ENCODE measurements at places on chromosomes 16 and 17.

- no peak for DNase-seq
Observed at GRCh38 chr16:4651827-4652226, 27.2 kb downstream of the MGRN1 start.

DNA sequence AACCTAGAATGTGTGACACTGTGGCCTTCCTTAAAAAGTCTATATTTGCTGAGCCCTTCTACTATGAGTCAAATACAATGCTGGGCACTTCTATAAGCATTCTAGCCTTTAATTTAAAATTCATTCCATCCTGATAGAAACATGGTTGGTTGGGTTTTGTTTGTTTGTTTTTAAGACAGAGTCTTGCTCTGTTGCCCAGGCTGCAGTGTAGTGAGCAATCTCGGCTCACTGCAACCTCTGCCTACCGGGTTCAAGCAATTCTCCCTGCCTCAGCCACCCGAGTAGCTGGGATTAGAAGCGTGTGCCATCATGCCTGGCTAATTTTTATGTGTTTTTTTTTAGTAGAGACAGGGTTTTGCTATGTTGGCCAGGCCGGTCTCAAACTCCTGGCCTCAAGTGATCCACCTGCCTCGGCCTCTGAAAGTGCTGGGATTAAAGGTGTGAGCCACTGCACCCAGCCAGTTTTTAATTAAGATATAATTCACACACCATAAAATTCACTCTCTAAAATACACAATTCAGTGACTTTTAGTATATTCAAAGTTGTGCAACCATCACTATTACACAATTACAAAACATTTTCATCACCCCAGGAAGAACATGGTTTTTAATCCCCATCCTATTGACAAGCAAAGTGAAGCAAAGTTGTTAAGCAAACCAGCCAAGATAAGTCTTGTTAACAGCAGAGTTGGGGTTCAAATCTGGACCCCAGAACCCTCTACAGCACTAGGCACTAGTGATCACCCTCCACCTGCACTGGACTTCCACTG is 42.8 kb downstream of the CMTM4 start:
- no peak for DNase-seq

GRCh38 chr16:56469748-56470147 is 18.4 kb downstream of the OGFOD1 start:
- no peak for DNase-seq

DNA sequence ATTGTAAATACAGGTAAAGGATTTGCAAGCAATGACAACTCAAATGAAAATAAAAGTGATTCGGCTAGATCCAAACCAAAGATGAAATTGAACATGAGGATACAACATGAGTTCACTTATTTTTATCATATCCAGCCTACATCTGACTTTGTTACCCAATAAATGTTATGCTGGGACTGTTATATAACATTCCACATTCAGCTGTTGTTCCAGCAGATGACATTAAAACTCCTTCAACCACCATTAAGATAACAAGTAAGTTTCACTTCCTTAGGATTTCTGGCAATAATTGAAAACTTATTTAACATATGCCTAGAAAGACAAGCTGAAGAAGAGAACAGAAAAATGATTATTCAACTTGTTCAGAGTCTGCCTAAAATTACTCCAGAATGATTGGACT is 729.4 kb downstream of the CDH11 start:
- DNase-seq, result no peak

GRCh38 chr16:66621973-66622372 is 17.5 kb downstream of the CMTM3 start:
- DNase-seq, result no peak

DNA sequence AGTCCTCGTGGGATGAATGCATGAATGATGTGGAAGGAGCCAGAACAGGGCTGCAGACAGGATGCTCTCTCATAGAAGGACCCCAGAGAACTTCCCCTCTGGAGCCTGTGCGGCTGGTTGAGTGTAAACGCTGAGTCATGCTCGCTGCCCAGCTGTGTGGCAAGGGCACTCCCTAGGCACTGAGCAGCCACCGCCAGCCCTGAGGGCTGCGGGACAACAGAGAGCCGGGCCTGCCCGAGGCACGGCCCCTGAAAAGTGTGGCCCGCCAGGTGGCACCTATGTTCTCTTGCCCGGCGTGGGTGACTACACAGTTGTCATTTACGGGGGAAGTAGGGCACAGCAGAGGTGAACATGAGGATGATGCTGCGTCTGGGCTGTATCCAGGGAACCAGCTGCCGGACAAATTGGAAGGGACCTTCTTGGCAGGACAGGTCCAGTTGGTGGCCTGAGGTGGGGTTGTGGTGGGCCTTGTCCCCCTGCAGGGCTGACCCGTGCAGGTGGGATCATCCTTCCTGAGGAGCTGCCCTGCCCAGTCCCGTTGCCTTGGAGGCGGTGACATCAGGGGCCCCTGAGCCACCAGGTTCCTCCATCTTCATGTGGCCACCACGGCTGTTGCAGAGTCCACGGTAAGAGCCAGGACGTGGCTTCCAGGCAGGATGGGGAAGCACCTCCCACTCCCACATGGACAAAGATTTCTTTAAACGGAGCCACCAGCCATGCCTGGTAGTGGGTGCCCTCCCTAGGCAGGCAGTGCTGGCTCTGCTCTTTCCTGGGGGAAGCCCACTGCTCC is 94.8 kb upstream of the CBX4 start:
- no peak for DNase-seq

- DNase-seq, result no peak
Observed at GRCh38 chr16:58046054-58046881, 20.7 kb downstream of the MMP15 start.

- no peak for DNase-seq
Observed at GRCh38 chr16:67736858-67737257, 17.7 kb upstream of the GFOD2 start.

DNA sequence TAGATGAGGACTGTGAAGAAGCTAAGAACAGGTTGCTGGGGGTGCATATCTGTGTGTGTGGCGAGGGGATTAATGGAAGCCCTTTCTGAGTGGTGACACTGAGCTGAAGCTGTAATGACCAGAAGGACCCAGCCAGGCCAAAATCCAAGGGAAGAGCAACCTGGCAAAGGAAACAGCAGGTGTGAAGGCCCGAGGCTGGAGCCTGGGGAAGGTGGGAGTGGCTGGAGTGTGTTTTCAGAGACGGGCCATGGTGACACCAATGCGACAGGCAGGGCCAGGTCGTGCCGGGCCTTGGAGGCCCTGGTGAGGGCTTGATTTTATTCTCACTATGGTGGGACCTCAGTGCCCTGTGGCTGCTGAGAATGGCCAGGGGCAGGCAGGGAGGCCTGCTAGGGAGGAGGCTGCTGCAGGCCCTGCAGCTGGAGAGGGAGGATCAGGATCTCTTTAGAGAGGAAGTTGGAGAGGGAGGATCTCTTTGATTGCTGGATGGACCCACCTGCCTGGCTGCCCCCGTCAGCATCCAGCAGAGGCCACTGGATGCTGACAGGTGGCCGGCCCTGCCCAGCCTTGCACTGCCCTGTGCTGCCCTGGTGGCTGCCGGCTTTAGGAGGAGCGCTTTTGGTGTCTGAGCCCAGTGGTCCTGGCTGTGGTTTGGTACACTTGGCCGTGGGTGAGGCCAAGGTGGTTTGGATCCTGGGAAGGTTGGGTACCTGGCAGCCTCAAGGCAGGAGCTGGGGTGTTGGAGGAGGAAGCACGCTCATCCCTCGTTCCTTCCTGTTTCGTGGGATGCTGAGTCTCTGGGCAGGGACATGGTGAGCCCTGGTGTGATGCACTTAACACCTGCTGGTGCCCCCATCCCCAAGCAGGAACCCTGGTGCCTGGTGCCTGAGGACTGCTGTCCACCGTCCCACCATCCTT is 188.3 kb downstream of the SEC14L1 start:
- no peak for DNase-seq

- no peak for DNase-seq
Observed at GRCh38 chr16:83233153-83233552, 574.6 kb upstream of the HSBP1 start.

DNA sequence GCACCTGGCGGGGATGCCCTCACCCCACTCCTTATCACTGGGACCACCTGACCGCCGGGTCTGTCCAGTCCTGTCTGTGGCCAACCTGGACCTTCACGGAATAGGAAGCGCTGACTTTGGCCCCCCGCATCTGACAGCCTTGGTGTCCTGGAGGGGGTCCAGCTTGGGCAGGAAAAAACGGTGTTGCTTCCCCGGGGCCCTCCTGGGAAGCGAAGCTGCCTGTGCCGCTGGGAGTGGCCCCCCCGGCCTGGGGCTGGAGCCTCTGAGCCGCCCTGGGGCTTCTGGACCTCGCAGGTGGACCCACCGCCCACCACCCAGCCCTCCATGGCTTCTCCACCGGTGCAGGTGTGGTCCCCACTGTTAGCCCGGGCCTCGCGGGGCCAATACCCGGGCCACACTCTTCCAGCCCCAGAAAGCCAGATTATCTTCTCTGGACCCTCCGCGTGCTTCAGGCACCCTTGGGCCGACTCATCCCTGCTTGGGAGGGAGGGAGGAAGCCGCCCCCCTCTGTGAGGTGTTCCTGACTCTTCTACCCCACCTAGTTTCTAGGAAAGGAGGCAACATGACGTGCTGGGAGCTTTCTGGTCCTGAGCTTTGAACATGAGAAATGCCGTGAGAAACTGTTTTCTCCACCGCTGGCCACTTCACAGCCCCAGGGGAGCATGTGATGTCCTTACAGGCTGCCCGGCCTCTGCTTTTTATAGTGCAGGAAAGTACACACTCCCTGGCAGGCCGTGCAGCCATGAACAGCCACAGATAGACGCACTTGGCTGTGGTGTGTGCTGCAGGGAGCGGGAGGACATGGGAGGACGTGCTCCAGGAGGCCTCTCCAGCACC is 1.1 kb downstream of the C1QTNF1 start:
- no peak for DNase-seq

GRCh38 chr17:81238815-81239713 is at the start of the genes NDUFAF8 and TEPSIN:
Gene NDUFAF8 (plus strand): TSS chr17:81239318. CDS start chr17:81239364, 46 bp downstream.
Gene TEPSIN (minus strand): TSS chr17:81239055. CDS start chr17:81239033, 22 bp downstream.
- peak; percentile 98 for DNase-seq

GRCh38 chr16:75362846-75363245 is 70.5 kb downstream of the CFDP1 start:
- DNase-seq, result no peak

GRCh38 chr17:72952220-72952619 is 140.3 kb downstream of the SLC39A11 start:
- DNase-seq, result no peak

DNA sequence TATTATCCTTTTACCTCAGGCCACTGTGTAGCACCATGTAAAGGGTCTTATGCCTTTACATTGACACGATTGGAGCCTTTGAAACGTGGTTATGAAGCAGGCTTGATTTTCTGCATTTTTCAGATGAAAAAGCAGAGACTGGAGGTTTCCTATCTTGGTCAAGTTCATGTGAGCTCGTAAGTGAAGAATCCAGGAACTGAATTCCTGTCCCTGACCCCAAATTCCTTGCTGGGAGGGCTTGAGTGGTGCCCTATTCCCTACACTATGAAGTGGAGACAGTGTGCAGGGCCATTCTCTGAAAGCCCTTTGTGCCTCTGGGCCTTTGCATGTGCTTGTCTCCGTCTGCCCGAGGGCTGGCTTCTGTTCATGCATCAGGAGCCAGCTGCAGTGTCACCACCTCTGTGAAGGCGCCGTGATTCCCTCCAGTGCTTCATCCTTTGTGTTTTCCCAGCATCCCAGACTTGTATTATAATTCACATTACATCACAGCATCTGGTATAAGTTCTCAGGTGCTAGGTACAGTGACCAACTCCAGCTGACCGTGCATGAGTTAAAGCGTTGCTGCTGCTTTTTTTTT is 181.1 kb downstream of the SNX29 start:
- no peak for DNase-seq

- DNase-seq, result no peak
Observed at GRCh38 chr16:19874851-19875546, 9.6 kb downstream of the GPRC5B start.

DNA sequence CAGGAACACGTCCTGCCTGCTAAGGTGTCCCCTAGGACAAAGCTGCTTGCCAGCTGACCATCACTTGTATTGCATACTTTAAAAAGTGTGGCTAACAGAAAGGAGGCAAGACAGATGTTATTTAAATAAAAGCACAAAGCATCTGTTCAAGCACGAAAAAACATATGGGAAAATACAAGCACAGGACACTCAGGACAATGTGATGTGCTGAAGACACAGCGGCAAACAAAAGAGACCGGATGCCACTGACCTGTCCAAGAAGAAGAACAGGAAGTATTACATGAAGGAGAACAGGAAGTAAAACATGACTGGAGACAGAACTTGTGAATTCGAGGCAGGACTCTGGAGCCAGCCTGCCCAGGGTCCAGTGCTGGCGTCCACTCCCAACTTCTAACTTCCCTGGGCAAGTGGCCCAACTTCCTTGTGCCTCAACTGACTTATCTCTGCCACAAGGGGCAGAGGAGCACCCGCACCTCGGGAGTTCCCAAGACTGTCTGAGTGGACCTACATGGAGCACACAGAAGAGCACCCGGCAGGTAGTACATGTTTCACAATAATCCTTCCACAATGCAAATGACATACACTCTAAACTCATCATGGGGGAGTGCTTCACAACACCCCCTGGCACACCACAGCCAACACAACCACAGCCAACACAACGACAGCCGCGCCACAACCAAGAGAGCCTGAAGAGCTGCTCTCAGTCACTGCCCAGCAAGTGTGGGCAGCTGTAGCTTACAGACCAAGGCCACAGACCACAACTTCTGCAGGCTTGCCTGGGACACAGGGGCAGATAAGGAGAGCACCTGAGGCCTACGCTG is 36.6 kb downstream of the ANKRD11 start:
- no peak for DNase-seq

GRCh38 chr16:85481738-85482137 is 131.4 kb upstream of the GSE1 start:
- DNase-seq, result no peak

DNA sequence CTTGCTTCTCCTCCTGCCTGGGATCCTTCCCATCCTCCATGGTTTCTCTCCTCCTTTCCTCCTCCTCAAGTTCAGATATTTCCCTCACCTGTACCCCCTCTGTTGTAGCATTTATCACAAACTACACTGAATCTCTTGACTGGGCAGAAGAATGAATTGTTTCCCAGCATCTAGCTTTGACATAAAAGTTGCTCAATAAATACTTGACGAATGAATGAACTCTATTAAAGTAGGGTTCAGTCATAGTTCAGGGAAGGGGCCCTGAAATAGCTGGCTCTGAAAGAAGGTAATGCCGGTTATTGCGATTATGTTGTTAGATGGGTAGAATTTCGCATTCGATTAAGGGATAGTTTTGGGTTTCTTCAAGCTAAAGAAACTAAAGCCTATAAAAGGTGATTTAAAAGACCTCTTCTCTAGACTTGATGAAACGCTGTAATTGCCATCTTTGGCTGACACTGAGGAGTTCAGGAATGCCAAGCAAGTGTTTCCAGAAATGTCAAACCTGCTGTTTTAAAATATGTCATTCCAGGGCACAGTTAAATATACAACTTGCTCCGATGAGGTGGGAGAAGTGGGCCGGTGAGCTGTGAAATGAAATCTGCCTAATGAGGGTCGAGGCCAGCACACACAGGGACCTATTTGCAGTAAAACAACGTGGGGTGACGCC is 1.0 kb upstream of the CPD start:
- DNase-seq, result no peak

- no peak for DNase-seq
Observed at GRCh38 chr16:24838554-24839266, 7.1 kb upstream of the SLC5A11 start.

All from CD4-positive, alpha-beta T cell treated with Interferon alpha-2 for 1 hour (primary cell).